Activated naive CD8-positive, alpha-beta T cell treated with anti-CD3 and anti-CD28 coated beads, Interleukin-2, amount 10 ng/mL, durations not matched to agents 7 days and 5 days (primary cell): ENCODE measurements at places on chromosomes 7 and 10. TPM values are rescaled to one million over a fixed set of nuclear protein-coding genes. Genes with fewer than 3 reads are reported as not detected.

Gene THSD7A
- total RNA-seq: not detected

Gene ASZ1
- total RNA-seq: not detected

Gene STK31
- 0.48 TPM for total RNA-seq

Gene ANXA8L1
- total RNA-seq: not detected

Gene SAP25
- total RNA-seq: 57.6 TPM

Gene ADAM8
- total RNA-seq: 90.8 TPM
